ENCODE measurements at places on chromosomes 2 and 18.

- DNase-seq: no peak
Measured at GRCh38 chr2:1824202-1824905, 80.0 kb upstream of the PXDN start.

DNA sequence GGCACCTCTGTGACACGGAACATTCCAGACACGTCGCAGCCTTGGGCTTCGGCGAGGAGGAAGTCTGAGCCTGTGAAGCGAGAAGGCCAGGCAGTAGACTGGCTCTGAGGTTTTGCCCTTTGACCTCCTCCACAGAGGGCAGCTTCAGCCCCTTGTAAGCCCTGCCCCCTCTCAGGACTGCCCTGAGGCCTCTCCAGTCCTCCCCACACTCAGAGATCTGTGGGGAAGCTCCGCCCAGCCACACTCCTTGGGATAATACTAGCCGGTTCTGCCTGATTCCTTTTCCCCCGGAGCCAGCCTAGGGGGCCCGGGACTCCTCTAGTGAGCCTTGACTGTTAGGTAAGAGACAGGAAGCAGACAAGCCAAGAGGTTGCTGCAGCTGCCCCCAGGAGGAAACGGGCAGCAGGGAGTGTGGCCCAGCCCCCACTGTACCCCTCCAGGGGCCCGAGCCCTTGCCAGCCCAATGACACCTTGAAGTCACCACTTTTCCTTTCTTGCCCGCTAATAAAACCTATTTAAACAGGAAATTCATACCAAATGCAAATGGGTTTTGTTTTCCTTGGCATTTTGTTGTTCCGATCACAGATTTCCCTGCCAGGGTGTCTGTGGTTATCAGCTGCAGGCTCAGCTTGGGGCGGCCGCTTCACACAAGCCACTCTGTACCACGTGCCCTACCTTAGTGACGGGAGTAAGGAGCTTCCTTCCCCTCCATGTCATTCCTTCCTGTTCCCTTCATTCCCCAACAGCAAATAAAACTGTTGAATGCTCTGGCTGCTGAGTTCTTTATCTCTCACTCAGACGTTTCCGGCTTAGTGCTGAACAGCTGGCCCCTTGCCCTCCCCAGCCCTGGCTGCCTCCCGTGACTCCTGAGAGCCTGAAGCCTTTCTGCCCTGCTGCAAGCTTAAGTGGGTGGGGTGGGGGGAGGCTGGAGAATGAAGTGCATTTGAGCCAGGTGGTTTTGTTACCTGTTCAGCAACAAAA, 124.7 kb downstream of the CABLES1 start:
- DNase-seq: peak; percentile 8

- no peak for DNase-seq
Measured at GRCh38 chr2:126839796-126840195, 58.9 kb upstream of the TEX51 start.

DNA sequence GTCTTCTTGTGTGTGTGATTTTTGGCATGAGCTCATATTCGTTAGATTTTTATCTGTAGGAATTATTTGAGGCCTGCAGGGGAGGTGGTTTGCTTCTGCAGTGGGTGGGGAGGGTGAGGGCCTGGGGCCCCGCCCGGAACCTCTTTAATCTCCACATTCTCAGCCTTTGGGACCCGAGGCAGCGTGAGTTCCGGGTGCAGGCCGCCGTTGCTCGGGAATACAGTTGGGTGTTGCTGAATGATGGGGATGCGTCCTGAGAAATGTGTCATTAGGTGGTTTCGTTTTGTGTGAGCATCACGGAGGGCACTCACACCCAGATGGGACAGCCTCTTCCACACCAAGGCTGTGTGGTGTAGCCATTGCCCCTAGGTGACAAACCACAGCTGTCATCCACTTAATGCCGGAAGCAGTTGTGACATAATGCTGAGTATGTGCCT, 13.7 kb upstream of the GAL3ST2 start:
- peak; percentile 94 for DNase-seq

- no peak for DNase-seq
Measured at GRCh38 chr2:129762386-129763189, 216.9 kb upstream of the RAB6C start.

GRCh38 chr2:11678306-11678960, 8.4 kb upstream of the NTSR2 start:
- DNase-seq: no peak

DNA sequence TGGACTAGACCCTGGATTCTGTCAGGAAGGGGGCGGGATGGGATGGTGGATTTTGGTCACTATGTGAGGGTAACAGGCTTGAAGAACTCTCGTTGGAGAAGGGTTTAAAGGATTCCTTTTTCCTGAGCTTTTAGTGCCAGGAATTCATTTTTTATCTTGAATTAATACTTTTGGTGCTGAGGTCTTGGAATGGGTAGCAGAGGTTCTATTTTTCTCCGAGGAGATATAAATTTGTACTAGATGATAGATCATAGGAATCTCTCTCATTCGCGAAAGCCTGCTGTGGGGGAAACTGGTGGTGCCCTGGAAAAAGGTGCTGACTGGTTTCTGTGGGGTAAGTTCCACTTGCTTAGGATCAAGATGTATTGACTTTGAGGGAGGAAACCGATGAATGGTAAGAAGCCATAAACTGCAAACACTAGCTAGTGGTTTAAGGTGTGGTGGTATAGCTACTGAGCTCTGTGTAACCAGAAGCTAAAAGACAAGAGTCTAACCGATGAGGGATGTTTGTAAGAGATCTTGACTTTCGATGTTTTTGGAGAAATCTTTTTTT, 706 bp downstream of the AGPS start:
- DNase-seq: no peak

GRCh38 chr2:140158259-140158658, 1378.1 kb upstream of the NXPH2 start:
- no peak for DNase-seq

DNA sequence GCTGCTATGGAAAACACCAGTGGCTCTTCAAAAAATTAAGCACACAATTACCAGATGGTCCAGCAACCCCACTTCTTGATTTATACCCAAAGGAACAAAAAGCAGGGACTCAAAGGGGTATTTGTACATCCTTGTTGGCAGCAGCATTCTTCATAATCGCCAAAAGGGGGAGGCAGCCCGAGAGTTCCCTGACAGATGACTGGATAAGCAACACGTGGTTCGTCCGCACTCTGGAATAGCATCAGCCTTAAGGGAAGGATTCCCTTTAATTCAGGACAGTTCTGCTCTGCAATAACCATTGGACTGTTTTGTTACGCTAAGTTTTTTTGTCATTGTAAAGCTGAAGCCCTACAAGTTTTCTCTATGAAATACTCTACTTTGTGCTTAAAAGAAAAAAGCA, 76.7 kb upstream of the TWIST2 start:
- DNase-seq: no peak

DNA sequence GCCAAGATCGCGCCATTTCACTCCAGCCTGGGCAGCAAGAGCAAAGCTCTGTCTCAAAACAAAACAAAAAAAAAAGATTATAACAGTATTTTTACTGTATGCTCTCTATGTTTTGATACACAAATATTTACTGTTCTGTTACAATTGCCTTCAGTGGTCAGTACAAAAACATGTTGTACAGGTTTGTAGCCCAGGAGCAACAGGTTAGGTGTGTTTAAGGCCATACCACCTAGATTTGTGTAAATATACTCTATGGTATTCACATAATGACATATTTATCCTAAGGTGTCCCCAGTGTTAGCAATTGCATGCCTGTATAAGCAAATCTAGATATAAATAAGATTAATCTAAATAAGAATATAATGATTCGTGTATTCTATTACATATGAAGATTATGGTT, 625.0 kb downstream of the TMEM182 start:
- no peak for DNase-seq

DNA sequence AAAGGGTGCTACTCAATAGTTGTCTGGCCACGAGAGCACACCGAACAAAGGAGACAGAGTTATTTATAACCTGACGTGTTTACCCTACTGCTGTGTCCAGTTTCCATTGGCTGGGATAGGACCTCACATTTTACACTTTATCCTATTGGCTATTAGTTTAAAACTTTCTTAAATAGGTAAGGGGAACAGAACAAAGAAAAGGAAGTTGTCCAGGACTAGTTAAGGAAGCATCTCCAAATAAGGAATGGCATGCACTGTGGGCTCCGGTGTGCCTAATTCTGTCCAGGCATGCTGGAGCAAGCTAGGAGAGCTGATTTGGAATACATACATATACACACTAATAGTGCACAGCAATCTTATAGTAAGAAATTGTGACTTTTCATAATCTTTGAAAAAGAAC, 72.2 kb downstream of the CAB39 start:
- no peak for DNase-seq

DNA sequence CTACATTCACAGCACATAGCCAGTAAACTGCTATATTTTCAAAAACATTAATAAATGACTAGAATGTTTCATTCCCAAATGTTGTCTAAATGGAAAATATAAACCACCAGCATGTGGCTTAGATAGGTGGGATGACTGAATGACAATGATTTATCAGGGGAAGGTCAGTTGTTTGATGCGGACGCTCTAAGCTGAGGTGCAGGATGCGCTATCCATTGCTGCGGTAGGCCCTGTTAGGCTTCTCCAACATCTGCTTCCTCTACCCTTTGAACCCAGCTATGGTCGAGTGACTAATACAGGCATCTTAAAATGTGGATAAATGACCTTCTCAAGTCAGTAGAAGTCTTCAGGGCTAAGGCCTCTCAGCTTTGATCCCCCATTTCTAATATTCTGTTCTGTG, 584.2 kb downstream of the CMPK2 start:
- no peak for DNase-seq

GRCh38 chr2:64311948-64312621, 141.9 kb upstream of the LGALSL start:
- peak; percentile 50 for DNase-seq

DNA sequence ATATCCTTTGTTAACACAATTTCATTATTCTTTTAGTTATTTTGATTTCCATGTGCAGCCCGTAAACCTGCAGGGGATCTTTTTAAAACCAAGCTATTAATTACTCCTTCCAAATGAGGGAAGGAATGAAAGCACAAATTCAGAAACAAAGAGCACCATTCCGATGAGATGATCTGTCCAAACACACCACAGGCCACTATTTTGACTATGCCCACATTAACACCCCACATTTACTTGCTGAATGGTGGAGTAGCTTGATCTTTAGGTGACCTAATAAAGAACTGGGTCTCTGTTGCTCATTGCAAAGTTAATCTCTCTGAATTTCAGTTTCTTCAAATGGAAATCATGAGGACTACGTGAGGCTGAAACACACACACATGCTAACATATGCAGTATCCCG, 218.0 kb downstream of the IRS1 start:
- no peak for DNase-seq

- peak; percentile 25 for DNase-seq
Measured at GRCh38 chr2:45141883-45142866, 132.9 kb upstream of the SIX2 start.

DNA sequence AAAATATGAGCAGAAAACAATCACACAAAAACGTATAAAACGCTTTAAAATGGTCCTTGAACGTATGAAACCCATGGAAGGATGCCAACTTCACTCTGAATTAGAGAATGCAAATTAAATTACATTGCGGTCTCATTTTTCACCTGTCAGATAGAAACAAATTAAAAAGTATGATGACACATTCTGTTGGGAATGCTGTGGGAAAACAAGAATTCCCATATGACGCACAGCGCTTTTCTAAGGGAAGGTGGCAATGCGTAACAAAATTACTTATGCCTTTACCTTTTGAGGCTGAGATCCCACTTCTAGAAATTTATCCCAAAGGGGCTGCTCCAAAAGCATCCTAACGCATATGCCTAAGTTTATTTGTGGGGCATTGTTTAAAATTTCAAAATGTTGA, 3.8 kb upstream of the RPS7 start:
- DNase-seq: no peak

DNA sequence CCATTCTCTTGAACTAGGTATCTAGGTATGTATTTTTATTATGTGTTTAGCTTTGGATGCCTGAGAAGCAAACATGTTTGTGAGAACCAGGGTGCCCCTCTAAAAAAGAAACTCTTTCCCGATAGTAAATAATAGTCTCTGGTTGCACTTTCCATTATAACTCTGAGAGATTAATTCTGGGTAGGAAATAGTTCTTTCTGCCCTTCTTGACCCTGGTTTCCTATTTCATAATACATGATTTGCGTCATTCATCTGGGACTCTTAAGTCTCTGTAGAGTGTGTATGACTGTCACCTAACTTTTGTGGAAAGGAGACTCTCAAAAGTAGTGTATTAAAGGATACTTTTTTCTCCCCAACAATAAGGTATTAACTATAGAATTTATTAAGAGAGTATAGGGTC, 31.5 kb downstream of the ACSL3 start:
- DNase-seq: peak; percentile 74

DNA sequence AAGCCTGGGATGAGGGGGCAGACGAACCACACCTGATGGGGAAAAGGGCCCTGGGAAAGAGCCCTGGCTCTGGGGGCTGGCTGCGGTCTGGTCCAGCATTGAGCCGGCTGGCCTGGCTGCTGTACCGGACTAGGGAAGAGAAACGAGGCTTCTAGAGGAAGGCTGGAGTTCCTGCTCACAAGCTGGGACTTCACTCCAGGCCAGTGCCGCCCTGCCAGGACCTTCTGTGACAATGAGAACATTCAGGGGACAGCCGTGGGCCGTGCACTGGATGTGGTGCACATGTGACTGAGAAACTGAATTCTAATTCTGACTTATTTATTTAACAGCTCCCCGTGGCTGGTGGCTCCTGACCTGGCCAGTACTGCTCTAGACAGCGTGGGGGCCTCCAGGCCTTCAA, 269.3 kb downstream of the HDAC4 start:
- DNase-seq: no peak

DNA sequence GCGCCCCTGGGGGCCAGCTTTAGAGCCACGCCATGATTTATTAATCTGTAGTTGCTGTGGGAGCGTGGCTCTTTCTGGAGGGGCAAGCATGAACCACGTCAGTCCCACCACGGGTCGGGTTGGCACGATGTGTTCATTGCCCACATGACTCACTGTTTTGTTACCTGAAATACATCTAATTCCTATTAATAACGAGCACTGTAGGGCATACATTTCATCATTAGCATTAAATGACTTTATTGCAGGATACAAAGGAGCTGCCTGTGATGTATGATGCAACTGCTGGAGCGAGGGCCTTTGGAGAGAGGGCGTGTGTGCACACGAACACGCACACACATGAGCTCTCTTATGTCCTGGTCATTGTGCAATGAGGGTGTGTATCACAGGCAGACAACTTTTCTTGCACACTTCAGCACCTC, 127.0 kb downstream of the INHBB start:
- DNase-seq: peak; percentile 49

DNA sequence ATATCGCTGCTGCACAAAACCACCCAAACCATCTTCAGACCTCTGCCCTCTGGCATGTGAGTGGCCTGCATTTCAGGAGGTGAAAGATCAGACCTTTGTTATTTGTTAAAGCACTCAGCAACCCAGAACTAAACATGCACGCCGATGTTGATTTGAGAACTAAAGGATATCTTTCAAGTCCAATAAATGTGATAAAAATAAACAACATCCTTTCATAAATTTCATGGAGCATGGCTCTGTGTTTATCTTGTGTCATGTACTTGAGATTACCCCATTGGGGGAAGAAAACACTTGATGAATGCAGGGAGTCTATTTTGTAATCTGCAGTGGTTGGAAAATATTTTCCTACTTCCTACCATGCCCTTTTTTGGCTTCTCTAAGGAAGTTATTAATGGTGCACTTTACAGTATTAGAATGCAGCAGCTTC, 70.8 kb upstream of the GATA6 start:
- peak; percentile 35 for DNase-seq

All from MV-4-11 (cell line).